ENCODE measurements at places on chromosomes 5 and 9.

- no peak overlapping the region for H3K4me3 ChIP-seq
- no peak for DNase-seq
- peaks cover 7% of the 10 kb centered on the region for H3K4me1 ChIP-seq
- H3K27ac ChIP-seq: no peak overlapping the region
Measured at GRCh38 chr5:143139585-143139984, 263.9 kb downstream of the NR3C1 start.

GRCh38 chr9:127030814-127031740 is 91.4 kb downstream of the ANGPTL2 start:
- no peak for DNase-seq
- no peaks in the 10 kb centered on the region for H3K27me3 ChIP-seq
- peak overlapping the region; percentile 14 for H3K27ac ChIP-seq
- H3K4me3 ChIP-seq: no peak overlapping the region
- no peaks in the 10 kb centered on the region for H3K36me3 ChIP-seq

DNA sequence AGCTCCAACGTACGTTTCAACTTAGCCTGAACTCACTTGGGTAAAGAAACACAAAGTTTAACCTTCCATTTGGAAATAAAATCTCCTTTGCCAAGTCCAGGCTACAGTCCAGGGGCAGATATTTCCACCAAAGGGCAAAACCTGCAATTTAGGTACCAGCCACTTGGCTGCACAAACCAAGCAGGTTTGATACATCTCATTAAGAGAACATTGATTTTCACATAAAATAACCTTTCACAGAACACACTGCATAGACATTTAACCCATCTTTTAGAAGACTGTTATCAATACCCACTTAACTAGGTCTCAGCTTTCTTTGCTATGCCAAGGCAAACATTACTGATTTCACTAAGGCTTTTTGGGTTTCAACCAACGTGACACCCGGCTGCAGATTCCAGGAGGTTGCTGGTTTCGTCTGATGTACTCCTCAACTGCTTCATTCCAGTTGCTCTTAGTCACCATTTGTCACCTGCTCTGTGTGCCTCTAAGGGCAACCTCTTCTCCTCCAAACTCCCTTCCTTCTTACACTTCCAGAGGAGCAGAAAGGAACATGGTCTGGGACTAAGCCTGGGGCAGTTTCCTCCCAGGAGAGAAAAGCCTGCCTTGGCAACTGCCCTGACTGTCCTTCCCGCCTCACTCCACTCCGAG is 67.1 kb downstream of the EPB41L4B start:
- no peaks in the 10 kb centered on the region for H3K27me3 ChIP-seq
- H3K27ac ChIP-seq: peak overlapping the region; percentile 83
- no peaks in the 10 kb centered on the region for H3K36me3 ChIP-seq
- peak; percentile 66 for DNase-seq
- H3K4me1 ChIP-seq: no peaks in the 10 kb centered on the region

DNA sequence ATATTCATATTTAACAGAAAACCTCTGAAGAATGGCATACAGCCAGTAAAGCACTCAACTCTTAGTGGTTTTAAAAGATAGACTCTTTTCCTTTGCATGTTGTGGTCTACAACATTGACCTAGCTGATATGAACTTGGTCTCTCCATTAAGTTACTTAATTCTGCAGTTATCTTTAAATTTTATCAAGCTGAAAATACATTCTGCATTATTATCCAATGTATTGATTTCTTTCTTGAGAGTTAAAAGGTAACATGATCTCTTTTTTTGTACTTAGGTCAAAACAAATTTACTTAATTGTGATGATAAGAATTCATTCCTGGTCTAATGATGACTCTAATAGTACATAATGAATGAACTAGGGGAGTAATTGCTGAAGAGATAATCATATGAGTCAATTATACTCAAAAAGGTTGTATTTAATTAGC is 132.9 kb downstream of the STARD4 start:
- H3K27ac ChIP-seq: no peak overlapping the region
- no peaks in the 10 kb centered on the region for H3K4me1 ChIP-seq
- H3K36me3 ChIP-seq: no peaks in the 10 kb centered on the region
- no peak overlapping the region for H3K4me3 ChIP-seq
- H3K27me3 ChIP-seq: no peaks in the 10 kb centered on the region
- no peak for DNase-seq

GRCh38 chr9:20490246-20490834 is 132.0 kb downstream of the MLLT3 start:
- H3K27me3 ChIP-seq: no peaks in the 10 kb centered on the region
- no peaks in the 10 kb centered on the region for H3K36me3 ChIP-seq
- DNase-seq: no peak
- H3K4me3 ChIP-seq: no peak overlapping the region

- no peaks in the 10 kb centered on the region for H3K27me3 ChIP-seq
- DNase-seq: no peak
- no peaks in the 10 kb centered on the region for H3K36me3 ChIP-seq
- H3K4me1 ChIP-seq: no peaks in the 10 kb centered on the region
Measured at GRCh38 chr5:115472271-115473025, 72.1 kb downstream of the FEM1C start.

GRCh38 chr5:120932480-120932879 is 468.4 kb downstream of the PRR16 start:
- H3K4me3 ChIP-seq: no peak overlapping the region
- no peaks in the 10 kb centered on the region for H3K27me3 ChIP-seq
- DNase-seq: no peak
- H3K36me3 ChIP-seq: no peaks in the 10 kb centered on the region
- H3K4me1 ChIP-seq: no peaks in the 10 kb centered on the region

GRCh38 chr5:75405296-75405695 is 68.3 kb downstream of the HMGCR start:
- H3K27ac ChIP-seq: no peak overlapping the region
- H3K4me1 ChIP-seq: no peaks in the 10 kb centered on the region
- DNase-seq: no peak
- H3K36me3 ChIP-seq: peaks cover 4% of the 10 kb centered on the region
- no peaks in the 10 kb centered on the region for H3K27me3 ChIP-seq
